ENCODE measurements at places on chromosomes 16 and 17.
A peak's percentile ranks its signal among the peaks of the same experiment; 100 is the strongest.

DNA sequence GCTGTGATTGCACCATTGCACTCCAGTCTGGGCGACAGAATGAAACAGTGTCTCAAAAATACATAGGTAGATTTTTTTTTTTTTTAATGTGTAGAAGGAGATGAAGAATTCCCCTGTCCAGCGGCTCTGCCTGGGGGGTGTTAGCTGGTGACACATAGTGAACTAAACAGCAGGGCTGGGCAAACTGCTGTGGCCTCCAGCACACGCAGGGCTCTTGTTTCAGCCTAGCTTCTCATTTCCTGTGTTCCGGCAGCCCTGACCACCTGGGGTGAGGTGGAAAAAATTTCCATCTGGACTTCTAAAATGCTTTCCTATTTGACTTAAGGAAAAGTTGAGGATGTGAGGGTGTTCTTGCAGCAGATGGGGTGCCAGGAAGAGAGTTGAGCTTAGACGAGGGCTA, 33.3 kb upstream of the RGS9 start:
- peak; percentile 43 for DNase-seq

- peak; percentile 21 for DNase-seq
These were observed 24.1 kb downstream of the BLMH start for GRCh38 chr17:30267625-30268024.

GRCh38 chr16:87720446-87720845, 45.3 kb downstream of the KLHDC4 start:
- DNase-seq: no peak

DNA sequence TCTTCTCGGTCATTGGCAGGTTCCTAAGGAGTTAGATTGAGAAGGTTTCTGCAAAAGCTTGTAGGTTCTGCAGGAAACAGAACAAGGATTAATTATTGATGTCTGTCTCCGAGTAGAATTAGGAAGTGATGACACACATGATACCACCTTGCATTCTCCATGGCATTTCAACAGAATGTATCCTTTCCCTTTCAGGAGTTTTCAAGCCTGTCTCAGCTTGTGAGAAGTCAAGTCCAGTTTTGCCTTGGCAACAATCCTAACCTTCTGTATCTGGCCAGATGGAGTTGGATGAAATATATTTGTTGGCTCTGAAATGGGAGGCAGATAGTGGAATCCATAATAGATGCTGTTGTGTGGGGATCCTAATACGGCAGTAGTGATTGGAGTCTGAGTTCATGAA, 235.5 kb downstream of the SHISA9 start:
- DNase-seq: no peak

GRCh38 chr16:26680671-26681070, 386.1 kb upstream of the C16orf82 start:
- DNase-seq: no peak

GRCh38 chr17:27905447-27906225, 12.5 kb upstream of the LYRM9 start:
- no peak for DNase-seq

GRCh38 chr16:67716097-67716496, 3.0 kb downstream of the GFOD2 start:
- DNase-seq: no peak

DNA sequence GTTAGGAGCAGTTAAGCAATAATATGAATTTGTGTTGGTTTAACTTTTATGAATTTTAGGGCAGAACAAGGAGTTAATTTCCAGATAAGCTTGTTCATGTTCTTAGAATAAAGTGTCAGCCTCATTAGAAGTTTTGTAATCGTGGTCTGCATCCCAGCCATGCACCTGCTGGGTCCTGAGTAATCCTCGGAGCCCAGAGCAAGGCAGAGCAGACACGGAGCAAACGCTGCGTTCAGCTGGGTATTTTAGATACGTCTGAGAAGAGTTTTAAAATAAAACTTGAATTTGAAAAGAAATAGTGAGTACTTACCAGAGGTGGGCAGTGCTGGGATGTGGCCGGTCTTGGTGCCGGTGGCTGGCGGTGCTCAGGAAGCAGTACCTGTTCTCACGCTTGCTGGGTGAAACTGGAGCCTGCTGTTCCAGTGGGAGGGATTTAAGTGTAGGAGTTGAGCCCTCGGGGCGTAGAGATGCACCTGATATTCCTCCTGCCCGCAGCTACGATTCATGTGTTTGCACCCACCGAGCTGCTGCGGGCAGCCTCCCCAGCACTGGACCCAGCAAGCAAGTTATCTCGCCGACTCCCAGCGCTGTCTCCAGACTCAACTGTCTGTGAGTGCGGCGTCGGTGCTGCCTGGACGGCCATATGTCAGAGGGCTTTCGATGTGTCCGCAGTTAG, at the start of gene ZNF750:
Gene ZNF750, minus strand, starts transcription at position 406 of the 676 bp plus-strand sequence. CDS start 7,568 bp downstream, outside the sequence.
- no peak for DNase-seq

DNA sequence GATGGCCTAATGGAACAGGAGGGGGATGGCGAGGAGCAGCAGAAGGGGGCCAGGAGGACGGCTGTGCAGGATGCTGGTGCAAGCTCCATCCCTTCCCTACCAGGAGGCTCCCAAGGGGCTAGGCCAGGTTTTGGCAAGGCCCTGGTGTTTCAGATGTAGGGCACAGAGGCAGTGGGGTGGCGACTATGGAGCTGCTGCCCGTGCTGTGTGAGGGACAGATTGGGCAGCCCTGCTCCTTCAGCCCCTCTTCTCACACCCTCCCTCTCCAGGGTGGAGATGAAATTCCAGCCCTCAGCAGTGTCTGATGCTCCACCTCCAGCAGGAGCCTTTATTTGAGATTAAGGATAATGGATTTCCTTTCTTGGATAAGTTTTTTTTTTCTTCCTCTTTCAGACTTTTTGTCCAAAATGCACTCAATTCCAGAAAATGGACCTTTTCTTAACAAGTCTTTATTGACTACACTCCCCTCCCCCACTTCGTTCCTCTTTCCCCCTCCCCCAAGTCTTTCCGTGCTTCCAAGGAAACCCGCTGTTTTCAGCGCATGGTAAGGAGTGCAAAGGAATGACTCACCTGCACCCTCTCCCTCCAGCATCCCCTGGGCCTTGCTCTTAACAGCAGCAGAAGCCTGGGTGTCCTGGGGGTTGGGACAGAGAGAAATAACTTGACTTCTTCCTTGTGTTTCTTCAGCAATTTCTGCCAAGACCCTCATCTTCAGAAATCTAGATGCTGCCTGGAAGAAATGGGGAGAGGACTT, 95.2 kb downstream of the CCDC182 start:
- DNase-seq: peak; percentile 49

DNA sequence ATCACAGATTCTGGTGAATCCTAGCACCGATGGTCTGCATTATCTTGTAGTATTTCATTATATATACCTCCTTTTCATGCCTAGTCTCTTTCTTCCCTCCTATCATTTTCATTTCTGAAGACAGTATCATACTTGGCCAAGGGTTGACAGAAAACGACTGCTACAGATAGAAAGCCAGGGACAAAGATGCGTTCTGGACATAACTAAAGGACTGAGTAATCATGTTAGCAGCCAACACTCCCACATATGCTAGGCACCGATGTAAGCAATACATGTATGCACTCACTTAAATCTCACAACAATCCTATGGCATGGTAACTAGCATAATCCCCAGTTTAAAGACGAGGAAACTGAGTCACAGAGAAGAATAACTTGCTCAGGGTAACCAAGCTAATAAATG, 22.9 kb downstream of the RDM1 start:
- DNase-seq: peak; percentile 49

GRCh38 chr17:56292578-56292977, 139.3 kb downstream of the ANKFN1 start:
- no peak for DNase-seq

- no peak for DNase-seq
These were observed 5.3 kb upstream of the WWOX start for GRCh38 chr16:78094166-78094565.

- DNase-seq: no peak
These were observed 2.5 kb downstream of the TRIM47 start for GRCh38 chr17:75875940-75876189.

DNA sequence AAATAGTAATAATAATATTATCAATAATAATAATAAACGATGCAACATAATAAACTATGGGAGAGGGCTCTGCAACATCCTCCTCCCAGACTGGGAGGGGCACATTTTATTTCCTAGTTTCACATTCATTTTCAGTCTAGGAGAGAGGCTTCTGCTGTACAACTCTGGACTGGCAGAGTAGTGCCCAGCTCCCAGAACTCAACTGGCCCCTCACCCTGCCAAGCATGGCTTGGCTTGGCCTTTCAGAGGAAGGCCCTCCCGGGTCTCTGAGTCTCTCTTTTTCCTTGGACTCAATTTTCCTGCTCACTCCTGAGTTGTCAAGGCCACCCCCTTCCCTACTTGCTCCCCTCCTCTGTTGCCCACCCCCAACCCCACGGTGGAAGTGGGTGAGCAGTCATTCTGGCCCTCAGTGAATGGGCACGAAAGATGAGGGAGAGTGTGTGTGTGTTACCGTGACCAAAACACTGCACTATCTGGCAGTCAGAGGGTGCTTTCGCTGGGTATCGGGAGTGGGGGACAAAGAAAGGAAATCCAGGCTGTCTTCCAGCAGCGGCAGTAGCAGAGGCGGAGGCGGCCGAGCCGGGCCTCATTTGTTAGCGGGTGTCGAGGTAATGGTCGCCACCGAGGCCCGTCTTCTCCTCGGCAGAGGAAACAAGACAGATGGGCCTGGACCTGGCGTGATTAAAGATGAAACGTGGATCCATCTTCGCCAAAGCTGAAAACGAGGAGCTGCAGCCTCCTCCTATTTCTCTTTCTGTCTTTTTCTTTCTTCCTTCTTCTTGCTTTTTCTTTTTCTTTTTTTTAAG, 2.3 kb downstream of the HOXB4 start:
- no peak for DNase-seq

- no peak for DNase-seq
These were observed 31.3 kb downstream of the ARHGAP23 start for GRCh38 chr17:38459567-38459966.

All from EL (cell line).